ENCODE measurements at places on chromosomes 12 and 14.
A peak's percentile ranks its signal among the peaks of the same experiment; 100 is the strongest.

- DNase-seq, result peak; percentile 85
Measured at GRCh38 chr12:52924764-52925716, 20.2 kb upstream of the KRT8 start.

DNA sequence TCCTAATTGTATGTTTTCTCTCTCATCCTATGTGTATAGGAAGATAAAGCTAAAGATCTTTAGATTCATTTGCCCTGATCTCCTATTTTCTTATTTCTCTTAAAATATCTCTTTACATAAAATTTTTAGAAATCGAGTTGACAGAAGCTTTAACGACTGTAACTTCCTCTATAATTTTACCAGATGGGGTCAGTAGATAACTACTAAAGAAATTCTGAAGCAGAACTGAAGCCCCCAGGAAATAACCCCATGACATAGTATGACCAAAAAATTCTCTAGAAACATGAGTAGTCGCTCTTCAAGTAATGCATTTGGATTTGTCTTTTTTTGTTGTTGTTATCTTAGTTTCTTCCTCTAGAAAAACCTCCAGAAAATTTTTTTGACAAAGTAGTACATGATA lies 288.0 kb downstream of the ERC1 start:
- DNase-seq, result no peak

GRCh38 chr14:87437158-87437557 lies 555.8 kb downstream of the GALC start:
- no peak for DNase-seq

GRCh38 chr14:80213602-80214001 lies 2.3 kb upstream of the DIO2 start:
- peak; percentile 83 for DNase-seq

- no peak for DNase-seq
Measured at GRCh38 chr12:28026701-28027100, 54.2 kb upstream of the PTHLH start.

GRCh38 chr14:74622257-74622656 lies 10.2 kb upstream of the LTBP2 start:
- no peak for DNase-seq

- no peak for DNase-seq
Measured at GRCh38 chr12:104952816-104953215, 5.3 kb downstream of the SLC41A2 start.

- no peak for DNase-seq
Measured at GRCh38 chr12:116700066-116700465, 37.8 kb downstream of the SPRING1 start.

GRCh38 chr12:56190695-56191155 lies 1.4 kb upstream of the SMARCC2 start:
- no peak for DNase-seq

DNA sequence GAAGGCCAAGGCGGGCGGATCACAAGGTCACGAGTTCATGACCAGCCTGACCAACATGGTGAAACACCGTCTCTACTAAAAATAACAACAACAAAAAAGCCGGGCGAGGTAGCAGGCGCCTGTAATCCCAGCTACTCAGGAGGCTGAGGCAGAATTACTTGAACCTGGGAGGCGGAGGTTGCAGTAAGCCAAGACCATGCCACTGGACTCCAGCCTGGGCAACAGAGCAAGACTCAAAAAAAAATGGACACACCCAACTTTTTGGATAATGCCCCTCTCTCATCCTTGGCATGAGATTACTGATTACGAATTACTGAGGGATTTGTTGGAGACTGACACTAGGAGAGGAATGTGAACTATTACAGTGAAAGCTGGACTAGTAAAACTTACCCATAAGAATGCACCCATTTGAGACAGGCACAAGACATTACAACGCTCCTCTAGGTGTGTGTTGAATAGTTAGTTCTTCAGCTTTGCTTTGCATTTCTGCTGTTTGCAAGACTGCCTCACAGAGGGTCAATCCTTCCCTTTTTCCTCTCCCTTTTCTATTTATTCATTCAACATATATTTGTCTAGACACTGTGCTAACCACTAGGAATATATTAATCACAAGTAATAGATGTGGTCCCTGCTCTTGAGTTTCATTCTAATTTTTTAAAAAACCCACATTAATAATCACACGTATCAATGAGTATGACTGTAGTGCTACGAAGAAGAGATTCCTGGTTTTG lies 46.0 kb upstream of the OR5AU1 start:
- DNase-seq, result no peak

- DNase-seq, result no peak
Measured at GRCh38 chr12:42469355-42470175, 120.0 kb downstream of the PRICKLE1 start.

DNA sequence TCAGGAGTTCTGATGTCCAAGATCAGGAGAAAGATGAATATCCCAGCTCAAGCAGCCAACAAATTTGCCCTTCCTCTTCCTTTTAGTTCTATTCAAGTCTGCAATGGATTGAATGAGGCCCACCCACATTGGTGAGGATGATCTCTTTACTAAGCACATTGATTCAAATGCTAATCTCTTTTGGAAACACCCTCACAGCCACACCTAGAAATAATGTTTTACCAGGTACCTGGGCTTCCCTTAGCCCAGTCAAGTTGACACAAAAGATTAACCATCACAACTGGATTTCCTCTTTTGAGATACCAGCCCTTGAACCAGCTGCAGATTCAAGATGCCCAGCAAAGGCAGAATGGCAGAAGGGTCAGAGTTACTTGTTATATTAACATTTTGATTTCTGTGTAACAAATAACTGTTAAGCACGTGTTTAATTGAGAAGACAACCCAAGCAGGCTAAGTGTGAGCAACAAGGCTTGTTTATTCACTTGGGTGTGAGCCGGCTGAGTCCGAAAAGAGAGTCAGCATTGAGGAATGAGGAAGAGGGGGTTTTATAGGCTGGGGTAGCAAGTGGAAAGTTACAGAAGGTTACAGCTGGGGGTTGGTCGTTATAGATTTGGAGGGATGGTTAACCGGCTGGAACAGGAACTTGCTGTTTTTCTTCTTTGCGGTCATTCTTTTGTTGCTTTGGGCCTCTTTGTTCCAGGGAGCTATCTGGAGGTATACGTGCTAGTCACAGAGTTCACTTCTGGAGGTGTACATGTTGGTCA lies 180.3 kb downstream of the EMP1 start:
- no peak for DNase-seq

Data from iris pigment epithelial cell (primary cell).